Spinal cord (tissue), 10 donors: ENCODE measurements at places on chromosomes 11 and 22. TPM values are rescaled to one million over a fixed set of nuclear protein-coding genes. Genes with fewer than 3 reads are reported as not detected.

DNA sequence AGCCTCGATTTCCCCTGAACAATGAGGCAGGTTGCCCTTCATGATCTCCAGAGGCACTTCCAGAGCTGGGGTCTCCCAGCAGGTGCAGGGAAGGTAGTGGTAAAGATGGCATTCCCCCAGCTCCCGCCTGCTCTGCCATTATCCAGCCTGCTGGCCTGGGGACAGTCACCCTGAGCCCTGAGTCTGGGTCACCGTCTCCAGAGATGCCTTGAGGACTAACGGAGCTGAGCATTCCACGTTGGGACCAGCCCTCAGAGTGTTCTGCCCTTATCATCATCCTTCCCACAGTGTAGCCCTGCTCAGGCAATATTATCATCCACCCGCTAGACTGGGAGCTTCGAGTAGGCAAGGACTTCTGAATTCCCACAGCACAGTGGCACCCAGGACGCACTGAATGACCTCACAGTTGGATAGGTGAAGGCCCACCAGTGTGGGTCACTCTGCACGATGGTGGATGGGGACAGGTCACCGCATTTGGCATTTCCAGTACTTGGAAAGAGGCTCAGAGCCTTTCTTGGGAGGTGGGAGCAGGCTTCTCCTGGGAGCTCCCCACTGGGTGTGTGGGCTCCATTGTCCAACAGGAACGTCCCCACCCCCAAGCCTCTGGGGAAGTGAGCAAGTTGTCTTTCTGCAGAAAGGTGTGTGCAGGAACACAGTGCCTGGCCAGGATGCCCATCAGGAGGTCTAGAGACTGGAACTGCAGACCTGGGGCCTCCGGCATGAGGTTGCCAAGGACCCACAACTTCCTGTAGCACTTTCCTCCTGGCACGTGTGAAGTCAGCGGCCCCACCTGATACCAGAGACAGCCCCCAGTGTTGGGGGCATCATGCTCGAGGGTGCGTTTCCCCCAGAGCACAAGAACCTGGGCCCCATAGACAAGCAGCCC lies 51.4 kb upstream of the WNT7B start:
- H3K4me1 ChIP-seq = peaks cover 52% of the 10 kb centered on the region
- H3K4me3 ChIP-seq = no peak overlapping the region
- no peak for DNase-seq
- H3K27me3 ChIP-seq = no peaks in the 10 kb centered on the region
- H3K36me3 ChIP-seq = peaks cover 5% of the 10 kb centered on the region
- peak overlapping the region; percentile 67 for H3K27ac ChIP-seq

GRCh38 chr11:78339483-78339882 lies 78.1 kb downstream of the GAB2 start:
- no peaks in the 10 kb centered on the region for H3K4me1 ChIP-seq
- no peaks in the 10 kb centered on the region for H3K36me3 ChIP-seq
- no peak overlapping the region for H3K4me3 ChIP-seq

DNA sequence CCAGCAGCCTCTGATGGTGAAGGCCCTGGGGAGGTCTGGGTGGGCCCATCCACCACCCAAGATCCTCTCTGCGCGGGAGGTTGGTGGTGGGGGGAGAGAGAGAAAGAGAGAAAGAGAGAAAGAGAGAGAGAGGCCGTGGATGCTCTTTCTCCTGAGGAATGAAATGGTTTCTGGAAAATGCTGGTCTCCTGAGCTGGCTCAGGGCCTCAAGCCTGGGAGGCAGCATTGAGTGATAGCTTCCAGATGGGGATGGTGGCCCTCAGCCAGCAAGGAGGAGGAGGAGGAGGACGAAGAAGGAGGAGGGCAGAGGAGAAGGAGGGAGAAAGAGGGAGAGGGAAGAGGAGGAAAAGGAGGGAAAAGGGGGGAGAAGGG lies 4.6 kb downstream of the TSPAN32 start:
- H3K27ac ChIP-seq = peak overlapping the region; percentile 97
- H3K27me3 ChIP-seq = no peaks in the 10 kb centered on the region
- peaks cover 65% of the 10 kb centered on the region for H3K4me1 ChIP-seq
- peaks cover 2% of the 10 kb centered on the region for H3K36me3 ChIP-seq
- peak; percentile 42 for DNase-seq

- H3K4me1 ChIP-seq = no peaks in the 10 kb centered on the region
- no peak overlapping the region for H3K4me3 ChIP-seq
- H3K36me3 ChIP-seq = peaks cover 37% of the 10 kb centered on the region
Observed at GRCh38 chr22:29275167-29275566, 7.1 kb downstream of the EWSR1 start.

DNA sequence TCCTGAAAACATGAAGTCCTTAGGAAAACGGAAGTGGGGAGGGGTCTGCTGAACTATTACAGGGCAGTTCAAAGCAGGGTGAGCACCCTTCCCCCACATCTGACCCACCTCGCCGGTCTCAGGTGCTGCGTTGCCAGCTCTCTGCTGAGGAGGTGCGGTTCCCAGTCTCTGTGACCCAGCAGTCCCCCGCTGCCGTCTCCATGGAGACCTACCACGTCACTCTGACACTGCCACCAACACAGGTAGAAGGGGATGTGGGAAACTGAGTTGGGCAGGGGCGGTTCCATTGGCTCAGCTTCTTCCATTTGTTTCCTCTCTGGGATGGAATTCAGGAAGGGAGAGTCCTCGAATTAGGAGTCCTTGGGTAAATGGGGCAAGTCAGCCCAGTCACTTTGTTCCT lies 3.3 kb downstream of the C2CD2L start:
- peaks cover 47% of the 10 kb centered on the region for H3K36me3 ChIP-seq
- H3K4me1 ChIP-seq = peaks cover 26% of the 10 kb centered on the region
- no peak overlapping the region for H3K27ac ChIP-seq
- no peaks in the 10 kb centered on the region for H3K27me3 ChIP-seq

GRCh38 chr11:132234878-132235277 lies 864.5 kb downstream of the NTM start:
- peaks cover 30% of the 10 kb centered on the region for H3K4me1 ChIP-seq
- H3K27ac ChIP-seq = no peak overlapping the region
- H3K4me3 ChIP-seq = no peak overlapping the region

Gene KCNA4
- 18.0 TPM for total RNA-seq

Gene ACR
- total RNA-seq = not detected

Gene QSER1
- 51.2 TPM for total RNA-seq

Gene KRTAP5-4
- total RNA-seq = not detected

Gene DUSP8
- total RNA-seq = 2.9 TPM

Gene GRM5
- total RNA-seq = 104 TPM
